ENCODE measurements at places on chromosomes 7 and 10.

DNA sequence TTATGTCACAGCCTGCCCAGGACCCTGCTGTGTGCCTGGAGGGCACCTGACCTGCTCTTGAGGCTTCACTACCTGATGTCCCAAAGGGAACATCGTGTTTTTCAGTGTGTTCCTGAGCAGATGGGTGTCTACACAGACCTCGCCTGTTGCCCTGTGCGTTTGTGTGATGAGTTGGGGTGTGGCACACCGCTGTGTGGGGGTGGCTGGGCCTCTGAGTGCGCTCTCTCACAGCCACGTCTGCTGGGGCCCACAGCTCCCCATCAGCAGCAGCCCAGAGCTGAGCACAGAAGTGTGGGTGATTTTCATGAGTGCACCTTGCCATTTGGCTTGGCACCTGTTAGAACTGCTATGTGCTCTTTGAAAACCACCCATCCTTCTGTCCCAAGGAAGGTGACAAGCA lies 121.5 kb downstream of the NKX6-2 start:
- no peak for DNase-seq

DNA sequence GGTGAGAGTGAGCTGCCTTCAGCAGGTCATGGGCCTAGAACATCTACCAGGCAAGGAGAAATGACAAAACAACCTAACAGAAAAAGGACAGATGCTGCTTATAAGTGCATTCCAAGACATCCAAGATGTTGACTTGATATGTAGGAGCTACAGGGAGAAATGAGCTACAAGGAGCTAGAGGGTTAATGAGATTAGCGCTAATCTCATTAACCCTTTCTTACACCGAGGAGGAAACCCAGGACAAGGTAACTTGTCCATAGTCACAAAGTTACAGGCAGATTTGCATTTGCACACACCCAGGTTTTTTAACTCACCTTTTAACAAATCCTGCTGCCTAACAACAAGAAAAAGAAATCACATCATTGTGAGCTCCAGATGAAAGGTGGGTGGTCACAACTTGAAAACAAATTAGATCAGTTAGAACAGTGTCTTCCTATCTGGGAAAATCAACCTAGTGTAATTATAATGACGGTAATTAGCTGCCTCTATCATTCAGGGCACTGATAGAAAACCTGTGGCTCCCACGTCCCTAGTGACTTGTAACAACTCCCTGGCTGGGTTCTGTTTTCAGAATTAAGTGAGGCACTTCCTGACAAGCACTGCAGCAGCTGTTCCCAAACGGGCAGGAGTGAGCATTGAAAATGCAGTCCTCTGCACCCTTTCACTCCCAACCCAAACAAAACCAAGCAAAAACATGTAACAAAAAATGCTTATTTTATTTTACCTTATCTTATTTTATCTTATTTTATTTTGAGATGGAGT lies 5.7 kb downstream of the KIAA1549 start:
- no peak for DNase-seq

- DNase-seq = no peak
Measured at GRCh38 chr7:120794106-120794729, 63.7 kb downstream of the TSPAN12 start.

- no peak for DNase-seq
Measured at GRCh38 chr10:103225939-103226338, 19.7 kb upstream of the RPEL1 start.

GRCh38 chr7:30470771-30471170 lies 7.8 kb downstream of the NOD1 start:
- DNase-seq = no peak

DNA sequence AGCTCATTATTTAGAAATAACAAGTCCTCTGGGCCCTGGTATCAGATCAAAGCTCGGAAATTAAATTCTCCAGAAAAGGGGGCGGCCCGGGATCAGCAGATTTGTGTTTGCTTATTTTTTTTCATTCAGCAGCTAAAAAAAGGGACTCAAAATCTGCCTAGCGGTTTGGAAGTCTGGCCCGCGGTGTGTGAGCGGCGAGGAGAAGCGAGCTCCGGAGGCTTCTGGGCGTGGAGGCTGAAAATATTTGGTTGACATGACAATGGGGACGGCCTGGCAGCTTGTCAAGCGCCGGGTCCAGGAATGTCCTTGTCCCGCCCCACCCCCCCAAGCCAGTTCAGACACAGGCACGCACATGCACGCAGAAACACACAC lies 43.4 kb downstream of the FOXL3 start:
- DNase-seq = no peak
